Hematopoietic multipotent progenitor cell treated with erythropoietin and hydrocortisone succinate and interleukin-3 and kit ligand, for 4 days (in vitro differentiated cells): ENCODE measurements at places on chromosomes 11 and 22.

DNA sequence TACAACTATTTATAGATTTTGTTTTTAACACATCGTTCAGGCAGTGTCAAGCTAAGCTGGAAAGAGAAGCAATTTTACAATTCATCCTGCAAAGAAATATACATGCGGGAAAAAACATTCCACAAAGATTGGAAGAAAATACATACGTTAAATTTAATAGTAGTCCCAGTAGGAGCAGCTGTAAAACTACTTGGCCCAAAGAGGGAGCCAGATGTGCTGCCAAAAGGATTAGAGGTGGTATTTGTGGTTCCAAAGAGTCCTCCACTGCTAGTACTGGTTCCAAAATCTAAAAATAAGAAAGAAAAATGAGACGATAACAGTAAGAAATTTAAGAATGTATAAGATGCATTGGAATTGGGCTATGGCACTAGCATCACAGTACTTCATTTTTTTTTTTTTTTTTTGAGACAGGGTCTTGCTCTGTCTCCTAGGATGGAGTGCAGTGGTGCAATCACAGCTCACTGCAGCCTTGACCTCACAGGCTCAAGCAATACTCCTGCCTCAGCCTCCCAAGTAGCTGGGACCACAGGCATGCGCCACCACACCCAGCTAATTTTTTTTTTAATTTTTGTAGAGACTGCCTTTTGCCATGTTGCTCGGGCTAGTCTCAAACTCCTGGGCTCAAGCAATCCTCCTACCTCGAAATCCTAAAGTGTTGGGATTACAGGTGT, 21.5 kb downstream of the NUP98 start:
- DNase-seq: no peak

- no peak for DNase-seq
Observed at GRCh38 chr11:118889797-118890196, 6.1 kb downstream of the CXCR5 start.

GRCh38 chr22:38826386-38826785, 17.4 kb downstream of the NPTXR start:
- DNase-seq: no peak

DNA sequence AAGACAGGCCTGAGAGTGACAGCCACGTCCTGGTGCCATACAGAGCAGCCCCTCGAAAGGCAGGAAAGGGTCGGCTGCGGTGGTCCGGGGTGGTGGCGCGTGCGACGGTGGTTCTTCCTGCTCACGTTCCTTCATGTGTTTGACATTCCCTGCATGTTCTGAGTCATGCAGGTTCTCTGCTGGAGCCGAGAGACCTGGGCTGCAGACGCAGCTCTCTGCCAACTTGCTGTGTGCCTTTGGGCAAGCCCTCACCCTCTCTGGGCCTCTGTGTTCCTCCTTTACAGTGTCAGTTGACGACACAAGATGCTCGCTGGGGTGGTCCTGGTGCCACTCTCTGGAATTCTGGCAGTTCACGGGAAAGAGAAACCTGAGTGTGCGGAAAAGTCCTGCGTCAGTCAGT, 12.0 kb downstream of the ARHGAP8 start:
- no peak for DNase-seq

DNA sequence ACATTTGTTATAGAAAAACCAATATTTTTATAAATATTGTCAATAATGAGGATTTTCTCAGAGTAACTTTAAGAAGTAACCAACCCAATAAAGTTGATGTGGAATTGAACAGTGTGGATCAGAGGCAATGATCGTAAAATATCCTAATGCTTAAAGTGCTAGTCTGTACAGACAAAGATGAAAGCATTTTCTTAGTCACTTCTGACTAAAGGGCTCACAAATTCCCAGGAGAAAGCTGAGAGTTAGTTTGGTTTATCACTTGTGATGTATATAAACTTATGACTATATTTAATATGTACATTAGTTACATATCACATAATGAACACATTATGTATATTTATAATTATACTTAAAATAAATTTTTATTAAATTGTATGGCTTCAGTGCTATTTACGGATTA, 25.4 kb upstream of the DDI1 start:
- no peak for DNase-seq

GRCh38 chr22:27094633-27095308, 437.4 kb downstream of the MIAT start:
- DNase-seq: no peak

DNA sequence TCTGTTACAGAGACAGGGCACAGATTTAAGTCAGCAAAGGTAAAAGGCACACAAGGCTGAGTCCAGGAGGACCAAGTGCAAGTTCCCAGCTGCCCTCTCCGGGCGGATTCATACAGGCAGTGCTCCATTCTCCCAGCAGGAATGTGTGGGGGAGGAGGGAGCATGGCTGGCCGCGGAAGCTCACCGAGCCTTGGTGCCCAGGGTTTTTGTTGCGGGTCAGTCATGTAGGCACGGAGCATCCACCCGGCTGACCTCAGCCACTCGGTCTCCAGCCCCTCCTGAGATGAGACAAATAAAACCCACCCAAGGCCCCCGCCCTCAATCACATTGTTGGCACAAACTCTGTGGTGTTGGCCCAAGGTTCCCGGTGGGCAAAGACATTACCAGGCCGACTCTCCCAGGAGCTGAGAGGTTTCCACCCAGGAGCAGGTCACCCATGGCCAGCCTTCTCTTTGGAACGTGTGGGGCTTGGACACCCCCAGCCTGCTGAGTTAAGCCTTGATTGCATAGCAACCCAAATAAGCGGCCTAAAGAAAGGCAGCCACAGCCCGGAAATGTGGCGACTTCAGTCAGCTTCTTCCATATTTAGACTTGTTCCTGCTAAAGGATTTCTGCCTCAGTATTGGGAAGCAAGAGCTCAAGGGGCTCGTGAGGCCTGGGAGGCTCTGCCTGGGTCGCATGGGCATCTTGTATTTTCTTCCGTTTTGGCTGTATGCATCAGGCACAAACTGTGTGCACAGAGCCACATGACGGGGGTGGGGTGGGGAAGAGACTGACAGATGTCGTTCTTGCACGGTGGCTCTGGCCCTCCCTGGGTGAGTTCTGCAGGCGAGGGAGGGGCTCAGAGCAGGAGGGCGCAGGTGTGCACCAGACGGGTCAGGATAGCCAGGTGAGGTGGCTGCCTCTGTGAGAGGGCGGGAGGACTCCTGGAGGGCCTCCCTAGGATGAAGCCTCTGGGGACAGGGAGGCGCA, 63.0 kb downstream of the ARHGAP8 start:
- DNase-seq: no peak

DNA sequence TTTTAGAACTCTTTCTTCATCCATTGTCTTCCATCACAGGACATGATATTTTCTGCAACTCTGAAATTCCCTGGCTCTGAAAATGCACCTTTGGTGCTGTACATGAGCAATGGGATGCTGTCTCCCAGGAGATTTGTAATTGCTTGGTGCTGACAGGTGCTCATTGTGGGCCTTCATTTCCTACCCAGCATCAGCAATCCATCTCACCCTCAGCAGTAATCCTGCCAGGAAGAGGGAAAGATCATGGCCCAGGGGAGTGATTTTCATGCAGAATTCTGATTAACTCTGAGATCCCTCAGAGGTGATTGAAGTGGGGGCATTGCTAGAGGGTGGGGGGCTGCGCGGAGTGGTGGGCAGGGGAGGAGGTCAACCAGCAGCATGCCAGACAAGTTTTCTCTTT, 651.7 kb downstream of the NELL1 start:
- DNase-seq: no peak

GRCh38 chr11:131689049-131689925, 318.9 kb downstream of the NTM start:
- no peak for DNase-seq

GRCh38 chr11:66820381-66820780, 22.9 kb upstream of the RCE1 start:
- DNase-seq: no peak

- no peak for DNase-seq
Observed at GRCh38 chr11:3783611-3784010, 13.7 kb downstream of the NUP98 start.

GRCh38 chr22:24894220-24894975, 52.1 kb downstream of the LHFPL7 start:
- DNase-seq: peak; percentile 8

GRCh38 chr11:109132539-109132938, 289.5 kb upstream of the C11orf87 start:
- peak; percentile 29 for DNase-seq

DNA sequence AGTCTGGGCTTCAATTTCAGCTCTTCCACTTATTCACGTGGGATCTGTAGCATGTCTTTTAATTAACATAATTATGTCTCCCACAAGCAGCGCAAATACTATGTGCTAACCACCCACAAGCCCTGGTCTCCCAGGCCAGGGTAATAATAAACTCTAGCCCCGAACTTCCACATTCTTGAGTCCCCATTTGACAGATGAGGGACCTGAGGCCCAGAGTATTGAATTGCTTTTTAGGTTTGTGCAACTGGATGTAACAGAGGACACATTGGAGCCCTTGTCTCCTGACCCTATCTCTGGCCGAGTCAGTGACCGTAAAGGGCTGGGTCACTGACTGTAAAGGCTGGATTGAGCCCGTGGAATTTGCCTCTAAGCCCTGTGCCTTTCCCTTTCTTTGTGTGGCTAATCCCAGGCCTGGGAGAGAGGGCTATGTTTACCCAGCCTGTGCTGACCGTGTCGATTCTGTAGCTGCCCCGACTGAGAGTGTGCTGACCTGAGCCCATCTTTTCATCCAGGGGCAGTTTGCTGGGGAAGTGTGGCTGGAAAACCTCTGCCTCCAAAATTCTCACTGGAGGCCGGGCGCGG, 3.9 kb downstream of the CRYBB2 start:
- no peak for DNase-seq

- no peak for DNase-seq
Observed at GRCh38 chr11:16154715-16155396, 201.5 kb downstream of the SOX6 start.

DNA sequence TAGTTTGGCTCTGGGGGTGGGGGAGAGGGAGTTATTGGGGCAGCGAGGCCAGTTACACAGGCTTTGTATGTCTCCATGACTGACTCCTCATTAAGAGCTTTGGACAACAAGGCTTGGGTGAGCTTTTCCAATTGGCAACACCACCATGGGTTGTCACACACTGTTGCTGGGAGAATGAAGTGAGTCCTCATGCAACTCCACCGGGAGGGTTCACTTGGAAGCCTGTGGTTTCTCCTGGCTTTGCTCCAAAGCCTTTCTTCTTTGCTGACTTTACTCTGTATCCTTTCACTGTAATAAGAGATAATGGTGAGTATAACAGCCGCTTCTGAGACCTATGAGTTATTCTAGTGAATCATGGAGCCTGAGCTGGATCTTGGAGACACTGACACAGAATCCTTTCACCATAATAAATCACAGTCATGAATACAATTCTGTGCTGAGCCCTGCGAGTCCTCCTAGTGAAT, 24.9 kb downstream of the EIF3F start:
- no peak for DNase-seq

- DNase-seq: no peak
Observed at GRCh38 chr11:17519061-17519885, 24.9 kb downstream of the USH1C start.

DNA sequence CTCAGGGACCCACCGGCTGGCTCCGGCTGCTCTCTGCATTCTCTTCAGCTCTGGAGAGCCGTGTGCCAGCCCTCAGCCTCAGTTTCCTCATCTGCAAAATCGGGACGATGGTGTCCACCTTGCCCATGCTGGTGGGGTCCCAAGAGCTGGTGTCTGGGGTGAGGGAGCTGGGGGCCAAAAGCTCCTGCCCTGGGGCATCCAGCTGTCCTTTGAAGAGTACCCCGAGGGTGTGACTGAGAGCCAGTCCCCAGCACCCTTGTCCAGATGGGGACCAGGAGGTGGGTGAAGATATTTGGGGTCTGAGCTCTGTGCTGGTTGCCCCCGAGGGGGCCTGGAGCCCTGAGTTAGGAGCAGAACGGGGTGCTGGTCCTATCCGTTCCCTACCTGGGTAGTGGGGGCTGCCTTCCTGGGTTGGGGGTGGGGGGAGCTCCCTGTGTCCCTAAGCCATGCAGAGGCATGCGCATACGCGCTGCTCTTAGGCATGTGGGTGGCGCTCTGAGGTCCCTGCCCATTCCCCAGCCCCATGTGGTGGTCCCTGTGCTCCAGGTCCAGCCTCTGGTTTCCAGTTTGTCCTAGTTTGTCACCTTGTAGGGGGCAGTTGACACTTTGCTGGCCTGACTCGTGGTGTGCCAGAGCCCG, 4.9 kb downstream of the LRP5 start:
- DNase-seq: no peak

- DNase-seq: no peak
Observed at GRCh38 chr22:27206374-27207133, 549.2 kb downstream of the MIAT start.

GRCh38 chr11:112975493-112975892, 14.3 kb downstream of the NCAM1 start:
- DNase-seq: no peak

GRCh38 chr22:35678836-35679235, 30.6 kb downstream of the APOL6 start:
- DNase-seq: no peak

DNA sequence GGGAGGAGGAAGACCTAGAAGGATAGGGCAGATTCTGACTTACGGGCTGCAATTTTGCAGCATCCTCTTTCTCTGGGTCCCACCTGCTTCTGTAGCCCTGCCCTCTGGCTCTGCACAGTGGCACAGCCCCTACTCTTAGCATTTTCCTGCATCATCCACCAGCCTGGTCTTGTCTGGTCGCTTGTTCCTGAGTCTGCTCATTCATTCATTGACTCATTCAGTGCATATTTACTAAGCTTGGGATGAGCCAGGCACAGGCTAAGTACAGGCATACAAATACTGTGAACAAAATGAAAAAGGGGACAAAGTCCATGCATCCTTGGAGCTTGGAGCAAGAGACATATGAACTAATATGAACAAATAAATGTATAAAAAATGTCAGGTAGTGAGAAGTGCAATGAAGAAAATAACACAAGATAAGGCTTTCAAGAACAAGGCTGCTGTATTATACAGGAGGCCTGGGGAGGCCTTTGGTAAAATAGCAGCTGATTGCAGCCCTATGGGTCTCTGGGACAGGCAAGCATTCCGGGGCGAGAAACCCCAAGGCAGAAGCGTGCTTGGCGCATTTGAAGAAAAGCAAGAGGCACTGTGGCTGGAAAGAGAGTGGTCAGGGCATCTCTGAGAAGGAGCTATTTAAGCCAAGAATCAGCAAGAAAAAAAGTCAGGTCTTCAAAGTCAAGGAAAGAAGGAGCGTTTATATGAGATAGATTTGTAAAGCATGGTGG, 108.0 kb upstream of the ALX4 start:
- DNase-seq: no peak

- no peak for DNase-seq
Observed at GRCh38 chr11:61138935-61139334, 22.3 kb downstream of the VPS37C start.

GRCh38 chr22:48951836-48952235, 875.8 kb downstream of the BRD1 start:
- DNase-seq: no peak

DNA sequence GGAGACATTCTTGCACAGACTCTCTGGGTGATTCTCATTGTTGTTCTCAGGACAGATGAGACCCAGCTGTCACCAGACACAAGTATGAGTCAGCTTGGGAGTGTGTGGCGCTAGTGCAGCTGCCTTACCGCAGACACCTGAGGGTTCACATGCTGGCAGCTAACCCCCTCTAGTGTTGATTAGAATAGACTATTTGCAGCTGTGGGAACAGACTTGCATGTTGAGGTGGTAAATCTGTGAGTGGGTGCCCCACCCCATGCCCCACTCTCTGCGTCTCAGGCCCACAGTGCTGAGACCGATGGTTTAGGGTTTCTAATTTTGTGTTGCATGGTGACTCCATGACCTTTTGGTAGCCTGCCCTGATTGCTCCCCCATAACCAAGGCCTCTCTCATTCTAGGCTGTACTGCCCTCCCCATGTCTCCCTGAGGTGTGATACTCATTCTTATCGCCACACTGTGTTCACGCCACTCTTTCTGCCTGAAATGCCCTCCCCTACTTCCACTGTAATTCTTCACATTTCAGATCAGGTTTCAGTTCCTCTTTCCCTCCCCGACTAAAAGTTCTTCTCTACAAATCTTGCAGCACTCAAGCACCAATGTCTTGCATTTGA, 73.7 kb upstream of the KIRREL3 start:
- peak; percentile 7 for DNase-seq
